Activated CD4-positive, alpha-beta T cell treated with anti-CD3 and anti-CD28 coated beads for 24 hours (primary cell): ENCODE measurements at places on chromosomes 11 and 22.
A peak's percentile ranks its signal among the peaks of the same experiment; 100 is the strongest.

- no peak for DNase-seq
Observed at GRCh38 chr22:44979154-44979553, 30.7 kb downstream of the PHF21B start.

DNA sequence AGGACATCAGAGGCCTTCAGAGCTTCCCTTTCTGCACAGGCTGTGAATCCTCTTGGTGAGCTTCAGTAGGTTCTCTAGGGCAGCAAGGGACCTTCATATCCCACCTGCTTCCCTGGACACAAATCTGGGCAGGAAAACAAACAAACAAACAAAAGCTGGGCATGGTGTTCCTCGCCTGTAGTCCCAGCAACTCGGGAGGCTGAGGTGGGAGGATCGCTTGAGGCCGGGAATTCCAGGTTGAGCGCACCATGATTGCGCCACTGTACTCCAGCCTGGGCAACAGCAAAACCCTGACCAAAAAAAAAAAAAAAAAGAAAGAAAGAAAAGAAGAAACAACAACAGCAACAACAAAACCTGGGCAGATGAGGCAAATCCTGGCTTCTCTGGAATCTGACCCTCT is 92.9 kb downstream of the CEP164 start:
- DNase-seq, result no peak

GRCh38 chr11:63511048-63511748 is 5.3 kb downstream of the LGALS12 start:
- DNase-seq, result no peak

DNA sequence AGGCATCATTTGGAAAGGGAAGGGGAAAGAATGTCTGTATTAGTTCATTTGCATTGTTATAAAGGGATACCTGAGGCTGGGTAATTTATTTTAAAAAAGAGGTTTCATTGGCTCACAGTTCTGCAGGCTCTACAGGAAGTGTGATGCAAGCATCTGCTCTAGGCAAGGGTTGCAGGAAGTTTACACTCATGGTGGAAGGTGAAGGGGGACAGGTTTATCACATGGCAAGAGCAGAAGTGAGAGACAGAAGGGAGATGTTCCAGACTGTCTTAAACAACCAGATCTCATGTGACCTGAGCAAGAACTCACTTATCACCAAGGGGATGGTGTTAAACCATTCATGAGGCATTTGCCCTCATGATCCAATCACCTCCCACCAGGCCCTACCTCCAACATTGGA is 90.6 kb downstream of the CCDC83 start:
- DNase-seq, result no peak

DNA sequence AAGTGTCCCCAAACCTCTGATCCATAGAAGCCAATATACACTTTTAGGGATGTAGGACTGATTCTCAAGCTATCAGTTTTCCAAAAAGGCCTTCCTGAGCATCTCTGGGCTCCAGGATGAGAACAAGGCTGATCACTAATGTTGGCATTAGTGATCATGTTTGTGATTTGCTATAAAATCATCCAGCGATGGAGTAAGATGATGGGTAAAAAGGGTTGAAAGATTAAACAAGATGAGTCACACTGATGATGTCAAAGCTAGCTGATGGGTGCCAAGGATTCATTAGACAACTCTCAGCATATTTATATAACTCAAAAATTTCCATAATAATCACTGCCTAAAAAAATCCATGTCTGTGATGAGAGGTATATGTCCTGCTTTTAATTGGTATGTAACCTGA is 42.8 kb downstream of the ZNF280B start:
- DNase-seq, result no peak

- DNase-seq, result no peak
Observed at GRCh38 chr22:49926916-49927315, 8.5 kb downstream of the CRELD2 start.

GRCh38 chr22:35134637-35135036 is 68.7 kb downstream of the ISX start:
- DNase-seq, result no peak

GRCh38 chr22:25448435-25449051 is 115.9 kb upstream of the GRK3 start:
- DNase-seq, result no peak

DNA sequence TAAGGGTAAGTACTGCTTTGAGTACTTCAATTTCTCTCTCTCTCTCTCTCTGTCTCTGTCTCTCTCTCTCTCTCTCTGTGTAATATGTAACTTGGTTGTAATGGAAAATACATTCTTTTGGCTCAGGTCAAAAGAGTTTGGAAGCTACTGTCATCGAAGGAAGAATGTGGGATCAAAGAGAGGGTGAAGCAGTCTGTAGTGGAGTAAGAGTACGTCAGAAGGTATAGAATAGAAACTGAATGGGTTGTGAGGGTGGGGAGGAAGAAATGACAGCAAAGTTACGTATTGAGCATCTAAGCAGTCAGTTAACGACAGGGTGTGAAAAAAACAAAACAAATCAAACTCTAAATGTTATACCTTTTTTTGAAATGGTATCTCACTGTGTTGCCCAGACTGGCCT is 10.0 kb downstream of the NCAM1 start:
- no peak for DNase-seq

GRCh38 chr11:91421641-91422040 is 803.0 kb upstream of the FAT3 start:
- no peak for DNase-seq

DNA sequence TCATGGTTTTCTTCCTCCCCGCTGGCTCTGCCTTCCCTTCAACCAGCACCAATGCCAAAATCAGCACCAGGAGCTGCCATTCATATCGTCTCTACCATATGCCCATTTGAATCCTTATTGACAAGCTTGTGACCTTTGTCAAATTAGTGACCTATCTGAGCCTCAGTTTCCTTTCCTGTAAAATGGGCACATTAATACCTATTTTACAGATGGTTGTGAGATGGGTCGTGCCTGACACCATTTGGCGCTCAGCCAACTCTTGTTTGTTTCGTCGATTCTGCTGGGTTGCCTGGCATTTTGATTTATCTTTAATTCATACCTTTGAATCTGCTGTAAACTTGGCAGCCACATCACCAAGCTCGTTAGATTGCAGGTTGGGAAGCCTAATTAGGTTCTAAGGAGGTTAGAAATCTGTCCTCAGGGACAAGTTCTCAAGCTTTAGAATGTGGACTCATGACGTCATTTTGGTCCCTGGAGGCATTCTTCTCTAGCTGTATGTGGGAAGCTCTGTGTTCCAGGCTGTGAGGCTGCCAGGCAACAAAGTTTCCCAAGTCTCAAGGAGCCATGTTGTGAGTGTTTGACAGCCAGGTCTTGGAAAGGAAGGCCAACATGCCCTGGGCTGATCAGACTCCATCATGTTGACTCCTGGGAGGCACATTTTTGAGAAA is 61.0 kb downstream of the RPS6KA4 start:
- no peak for DNase-seq

DNA sequence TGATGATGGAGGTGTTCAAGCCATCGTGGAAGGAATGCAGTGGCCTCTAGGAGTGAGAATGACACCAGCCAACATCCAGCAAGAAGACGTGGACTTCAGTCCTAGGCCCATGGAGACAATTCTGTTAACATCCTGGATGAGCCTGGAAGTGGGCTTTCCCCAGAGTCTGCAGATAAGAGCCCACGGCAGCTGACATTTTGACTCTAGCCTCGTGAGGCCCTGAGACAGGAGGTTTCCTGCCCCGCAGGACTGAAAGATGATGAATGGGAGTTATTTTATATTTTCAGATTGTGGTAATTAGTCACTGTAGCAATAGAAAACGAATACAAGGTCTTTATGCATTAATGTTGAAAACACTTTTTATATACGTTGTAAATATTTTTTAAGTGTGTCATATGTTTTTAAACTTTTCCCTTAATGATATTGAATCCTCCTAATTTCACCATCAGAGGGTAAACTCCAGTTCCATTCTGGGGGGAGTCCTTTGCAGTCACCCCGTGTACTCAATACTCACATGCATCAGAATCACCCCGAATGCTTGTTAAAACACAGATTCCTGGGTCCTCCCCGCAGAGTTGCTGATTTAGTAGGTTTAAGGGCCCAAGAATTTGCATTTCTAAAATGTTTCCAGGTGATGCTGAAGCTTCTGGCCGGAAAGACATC is 570 bp upstream of the TPCN2 start:
- DNase-seq, result no peak

DNA sequence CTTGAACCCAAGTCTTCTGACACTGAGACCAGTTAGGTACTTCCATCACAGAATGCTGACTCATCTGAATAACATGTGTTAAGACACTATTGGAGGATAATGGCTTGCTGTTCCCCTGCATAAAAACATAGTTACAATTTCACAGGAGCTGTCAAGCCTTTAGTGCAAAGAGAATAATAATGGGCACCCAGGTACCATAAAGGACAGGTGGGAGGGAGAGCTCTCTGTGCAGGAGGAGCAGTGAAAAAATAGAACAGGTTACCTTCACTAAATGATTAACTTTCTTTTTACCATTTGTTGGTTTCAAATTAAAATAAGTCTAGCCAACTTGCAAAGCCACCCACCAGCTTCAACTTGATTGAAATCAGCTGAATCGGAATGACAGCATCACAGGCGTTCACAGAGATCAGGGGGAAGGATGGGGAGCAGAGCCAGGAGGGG is 173.2 kb downstream of the DSCAML1 start:
- no peak for DNase-seq

DNA sequence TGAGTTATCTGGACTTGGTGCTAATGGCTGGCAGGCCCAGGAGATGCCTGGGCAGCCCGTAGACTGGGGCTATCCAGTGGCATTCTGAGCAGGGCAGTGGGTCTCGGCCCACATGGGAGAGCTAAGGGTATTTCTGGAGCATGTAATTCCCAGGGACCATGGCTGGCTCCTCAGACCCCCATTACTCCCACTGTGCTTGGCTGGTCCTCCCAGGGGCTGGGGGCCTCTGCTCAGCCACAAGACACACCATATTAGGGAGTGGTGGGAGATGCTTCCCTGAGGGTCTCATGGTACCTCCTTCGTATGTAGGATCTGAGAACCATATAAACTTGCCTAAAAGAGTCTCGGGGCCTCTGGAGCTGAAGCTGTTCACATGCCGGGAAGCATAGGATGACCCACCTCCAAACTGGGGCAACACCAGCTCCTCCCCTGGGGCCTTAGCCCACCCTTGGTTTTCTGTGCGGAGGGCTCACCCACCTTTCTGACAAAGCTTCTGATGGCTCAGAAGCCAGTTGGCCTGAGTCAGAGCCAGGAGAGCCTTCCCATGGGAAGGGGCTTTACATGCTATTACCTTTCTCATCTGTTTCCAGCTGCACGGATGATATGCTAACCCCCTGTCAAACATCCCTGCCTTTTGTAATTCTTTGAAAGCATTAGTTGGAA is 9.5 kb upstream of the FTH1 start:
- DNase-seq, result no peak

DNA sequence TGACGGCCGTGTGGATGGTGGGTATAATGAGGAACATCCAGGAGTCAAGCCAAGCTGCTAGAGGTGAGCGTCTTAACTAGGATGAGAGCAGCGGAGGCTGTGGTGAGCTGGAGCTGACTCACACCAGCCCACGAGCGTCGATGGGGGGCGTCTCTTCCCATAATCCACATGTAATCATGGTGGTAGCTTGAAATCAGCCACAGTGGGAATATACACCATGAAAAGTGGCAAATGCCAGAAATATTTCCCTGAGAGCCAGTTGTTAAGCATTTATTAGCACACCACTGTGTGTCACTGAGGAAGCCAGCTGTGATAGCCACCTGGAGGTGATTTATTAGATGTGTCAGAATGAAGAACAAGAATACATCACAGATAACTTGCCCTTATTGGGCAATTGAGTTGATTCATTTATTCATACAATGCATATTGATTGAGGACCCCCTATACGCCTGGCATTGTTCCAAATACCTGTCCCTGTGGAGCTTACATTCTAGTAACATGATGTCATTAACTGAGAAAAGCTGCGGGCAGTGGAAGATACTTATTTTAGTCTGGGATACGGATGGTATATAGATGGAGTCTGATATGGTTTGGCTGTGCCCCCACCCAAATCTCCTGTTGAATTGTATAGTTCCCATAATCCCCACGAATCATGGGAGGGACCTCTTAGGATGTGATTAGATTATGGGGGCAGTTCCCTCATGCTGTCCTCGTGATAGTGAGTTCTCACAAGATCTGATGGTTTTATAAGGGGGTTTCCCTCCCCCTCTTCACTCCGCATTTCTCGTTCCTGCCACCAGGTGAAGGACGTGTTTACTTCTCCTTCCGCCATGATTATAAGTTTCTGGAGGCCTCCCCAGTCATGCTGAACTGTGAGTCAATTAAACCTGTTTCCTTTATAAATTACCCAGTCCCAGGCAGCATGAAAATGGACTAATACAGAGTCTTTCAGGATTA is 473.4 kb downstream of the METTL15 start:
- no peak for DNase-seq

- DNase-seq, result no peak
Observed at GRCh38 chr11:129968591-129969419, 33.8 kb downstream of the PRDM10 start.

- DNase-seq, result no peak
Observed at GRCh38 chr11:67705264-67705663, 30.8 kb upstream of the ALDH3B2 start.

DNA sequence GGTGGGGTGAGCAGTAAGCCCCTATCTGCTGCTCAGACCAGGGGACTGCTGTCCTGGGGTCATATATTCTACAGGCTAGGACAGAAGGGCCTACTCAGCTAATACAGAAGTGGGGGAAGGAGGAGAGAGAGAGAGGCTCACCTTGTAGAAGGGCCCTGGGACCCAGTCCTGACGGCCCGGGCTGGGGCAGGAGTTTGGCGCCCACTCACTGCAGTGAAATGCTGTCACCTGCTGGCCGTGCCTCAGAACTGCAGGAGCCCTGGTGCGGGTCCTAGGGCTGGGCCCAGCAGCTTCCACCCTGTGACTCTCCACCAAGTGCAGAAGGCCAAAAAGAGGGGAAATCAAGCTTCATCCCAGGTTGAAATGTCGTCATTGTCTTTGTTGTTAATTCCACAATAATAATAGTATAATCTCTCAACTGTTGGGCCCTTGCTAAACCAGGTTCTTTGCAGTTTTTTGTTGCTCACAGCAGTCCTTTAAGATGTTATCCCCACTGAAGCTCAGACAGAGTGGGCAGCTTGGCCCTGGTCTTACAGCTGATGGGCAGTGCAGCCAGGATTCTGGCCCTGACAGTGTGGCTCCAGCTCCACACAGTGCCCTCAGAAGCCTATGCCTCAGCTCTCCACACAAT is 29.6 kb downstream of the TRIM29 start:
- peak; percentile 42 for DNase-seq

DNA sequence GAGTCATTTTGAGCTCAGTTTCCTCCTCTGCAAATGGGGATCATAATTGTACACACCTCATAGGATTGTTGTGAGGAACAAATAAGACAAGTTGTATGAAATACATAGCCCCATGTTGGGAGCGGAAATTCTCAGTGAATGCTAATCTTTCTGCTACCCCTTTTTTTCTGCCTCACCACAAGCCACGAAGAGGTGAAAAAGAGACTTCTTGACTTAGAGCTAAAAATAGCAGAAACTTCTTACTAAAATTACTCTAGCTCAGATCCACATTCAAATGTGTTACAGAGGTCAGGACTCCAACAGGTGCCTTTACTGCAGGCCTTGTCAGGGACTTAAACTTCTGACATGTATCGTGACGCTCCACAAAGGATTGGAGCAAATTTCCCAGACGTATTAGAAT is 128.5 kb downstream of the MIAT start:
- DNase-seq, result no peak
